ENCODE measurements at places on chromosomes 13 and 19.

- no peak for DNase-seq
Observed at GRCh38 chr13:79155883-79156282, 250.2 kb downstream of the RBM26 start.

DNA sequence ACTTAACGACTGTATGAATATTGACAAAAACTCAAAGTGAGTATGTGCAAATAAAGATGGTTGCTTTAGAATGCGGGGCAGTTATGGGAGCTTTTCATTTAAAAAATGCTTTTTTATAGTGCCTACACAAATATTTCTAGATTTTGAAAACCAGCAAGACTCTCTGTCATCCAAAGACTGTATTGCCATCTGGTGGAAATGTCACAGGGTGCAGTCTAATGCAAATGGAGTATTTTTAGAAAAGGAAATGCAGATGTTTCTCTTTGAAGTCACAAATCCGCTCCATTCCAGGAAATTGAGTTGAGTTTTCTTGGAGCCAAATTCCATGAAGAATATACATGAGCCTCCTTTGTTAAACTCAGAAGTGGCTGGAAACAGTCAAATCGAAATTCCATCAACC lies 2.3 kb upstream of the C1QTNF9B start:
- no peak for DNase-seq

GRCh38 chr19:13492128-13492527 lies 14.2 kb downstream of the CACNA1A start:
- DNase-seq = no peak

DNA sequence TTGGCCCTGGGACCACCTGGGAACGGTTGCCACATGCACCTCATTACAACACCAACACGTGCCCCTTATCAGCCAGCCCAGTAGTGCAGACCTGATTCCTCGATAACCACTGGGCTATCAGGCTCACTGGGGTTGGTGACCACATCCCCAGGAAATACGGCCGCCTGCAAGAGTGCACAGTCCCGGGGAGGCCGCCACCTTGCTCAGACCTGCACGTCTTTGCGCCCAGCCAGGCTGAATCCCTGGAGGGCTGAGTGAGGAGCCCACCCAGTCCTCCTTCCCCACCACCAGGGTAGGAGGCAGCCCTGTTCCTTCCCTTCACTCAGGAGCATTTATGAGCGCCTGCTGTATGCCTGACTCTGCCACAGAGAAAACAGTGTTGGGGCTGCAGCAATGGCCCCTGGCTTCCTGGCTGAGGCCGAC lies 67.8 kb downstream of the CEBPG start:
- no peak for DNase-seq

DNA sequence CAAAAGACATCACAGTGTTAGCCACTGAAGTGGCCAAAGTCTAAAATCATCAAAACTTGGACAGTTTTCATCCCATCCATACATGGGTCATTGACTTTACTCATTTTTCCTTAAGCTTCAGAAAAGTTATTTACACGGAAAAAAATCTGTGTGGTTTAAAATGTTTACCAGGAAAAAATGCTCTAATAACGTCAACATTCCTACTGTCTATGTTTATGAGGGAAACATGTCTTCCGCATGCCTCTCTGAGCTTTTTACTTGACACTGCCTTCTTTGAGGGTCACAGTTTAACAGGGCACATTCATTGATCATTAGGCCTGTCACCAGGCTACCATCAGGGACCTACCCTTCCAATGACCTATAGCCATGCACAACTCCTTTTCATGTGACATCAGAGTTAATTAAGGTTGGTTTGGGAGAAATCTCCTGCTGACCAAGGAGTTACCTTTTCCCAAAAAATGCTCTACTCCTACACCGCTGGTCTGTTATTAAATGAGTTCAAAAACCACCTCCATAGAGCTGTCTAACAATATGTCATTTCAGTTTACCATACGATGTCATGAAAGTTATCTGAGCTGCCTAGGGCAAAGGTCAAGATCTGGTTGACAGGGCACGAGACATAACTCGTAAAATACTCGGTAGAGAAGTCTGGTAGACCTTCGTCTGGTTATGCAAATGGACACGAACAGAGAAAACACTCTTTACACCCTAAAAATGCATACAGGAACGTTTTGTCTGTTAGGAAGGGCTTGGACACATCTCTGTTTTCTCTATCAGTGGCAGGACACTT lies 17.8 kb downstream of the FLT1 start:
- DNase-seq = no peak

- DNase-seq = no peak
Observed at GRCh38 chr13:101661839-101662238, 209.4 kb downstream of the ITGBL1 start.

DNA sequence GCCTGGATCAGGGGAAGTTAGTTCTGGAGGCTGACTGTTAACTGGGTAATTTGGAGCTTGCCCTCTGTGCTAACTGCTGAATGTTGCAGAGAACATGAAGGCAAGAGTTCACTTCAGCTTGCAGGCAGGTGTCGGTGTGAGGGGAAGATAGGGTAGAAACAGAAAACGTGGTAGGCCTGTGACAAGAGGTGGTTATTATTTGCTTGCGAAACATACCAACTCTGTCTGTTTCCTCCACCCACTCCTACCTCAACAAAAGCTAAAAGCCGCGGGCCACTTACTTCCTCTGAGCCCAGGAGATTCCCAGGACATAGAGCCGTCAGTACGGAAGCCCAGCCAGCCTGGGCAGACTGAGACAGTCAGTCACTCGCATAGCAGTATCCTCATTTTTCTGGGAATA lies 119.2 kb upstream of the ABCC4 start:
- no peak for DNase-seq

DNA sequence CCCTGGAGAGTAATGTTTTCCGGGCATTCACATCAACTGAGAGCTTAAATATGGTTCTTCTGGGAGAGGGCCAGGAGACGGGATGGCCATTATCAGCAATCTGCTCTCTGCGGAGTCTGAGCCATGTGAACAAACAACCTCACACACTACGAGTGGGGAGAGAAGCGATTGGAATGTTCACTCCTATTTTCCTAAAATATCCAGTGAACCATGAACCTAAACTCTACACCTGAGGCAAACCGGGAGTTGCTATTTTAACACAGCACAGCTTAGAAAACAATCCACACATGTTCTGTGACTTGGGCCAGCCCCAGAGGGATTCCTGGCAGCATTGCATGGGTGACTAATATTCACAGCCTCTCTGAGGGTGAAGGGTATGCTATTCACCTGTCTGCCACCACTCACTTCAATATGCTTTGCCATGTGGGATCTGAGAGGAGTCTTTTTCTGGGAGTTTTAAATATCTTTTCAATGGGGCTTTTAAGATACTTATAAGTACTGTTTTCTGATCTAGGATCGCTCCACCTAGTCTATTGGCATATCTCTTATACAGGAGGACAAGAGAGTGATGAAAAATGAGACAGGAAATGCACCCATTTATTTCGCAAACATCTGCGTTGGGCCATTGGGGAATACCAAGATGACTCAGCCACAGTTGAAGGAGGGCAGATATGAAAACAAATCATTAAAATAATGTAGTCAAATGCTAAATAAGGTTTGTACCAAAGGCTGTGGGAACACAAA lies 72.6 kb upstream of the SERP2 start:
- DNase-seq = no peak

- no peak for DNase-seq
Observed at GRCh38 chr13:80866921-80867320, 526.0 kb upstream of the SPRY2 start.

Data from HEK293T (cell line).